Stimulated activated CD4-positive, alpha-beta T cell treated with anti-CD3 and anti-CD28 coated beads, Interleukin-1b, Interleukin-23, amount 100 ng/mL, for 24 hours (primary cell): ENCODE measurements at places on chromosomes 2 and 18.

DNA sequence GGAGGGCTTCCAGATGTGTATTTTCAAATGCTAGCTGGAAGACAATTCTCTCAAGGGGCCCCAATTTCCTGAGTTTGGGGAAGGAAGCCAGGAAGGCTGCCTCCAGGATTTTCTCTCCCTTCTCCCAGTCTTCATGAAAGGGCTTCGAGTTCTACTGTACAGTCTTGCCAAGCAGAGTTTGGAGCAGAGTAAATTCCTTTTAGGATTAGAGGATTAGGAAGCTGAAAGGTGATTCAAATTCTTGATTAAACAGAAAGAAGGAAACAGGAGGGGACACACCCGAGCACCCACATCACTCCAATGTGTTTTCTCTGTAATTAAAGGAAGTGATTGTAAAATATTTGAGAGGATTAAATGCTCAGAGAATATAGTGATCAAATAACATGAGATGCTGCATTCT lies 217.8 kb downstream of the SETBP1 start:
- no peak for DNase-seq

- no peak for DNase-seq
Measured at GRCh38 chr18:60976976-60977375, 356.3 kb upstream of the CDH20 start.

- no peak for DNase-seq
Measured at GRCh38 chr2:207038299-207038698, 99.0 kb downstream of the CPO start.

- no peak for DNase-seq
Measured at GRCh38 chr2:129922571-129923264, 56.7 kb upstream of the RAB6C start.

GRCh38 chr2:21406386-21406785 lies 282.6 kb downstream of the TDRD15 start:
- no peak for DNase-seq

GRCh38 chr2:237309416-237309815 lies 104.5 kb downstream of the COL6A3 start:
- no peak for DNase-seq

DNA sequence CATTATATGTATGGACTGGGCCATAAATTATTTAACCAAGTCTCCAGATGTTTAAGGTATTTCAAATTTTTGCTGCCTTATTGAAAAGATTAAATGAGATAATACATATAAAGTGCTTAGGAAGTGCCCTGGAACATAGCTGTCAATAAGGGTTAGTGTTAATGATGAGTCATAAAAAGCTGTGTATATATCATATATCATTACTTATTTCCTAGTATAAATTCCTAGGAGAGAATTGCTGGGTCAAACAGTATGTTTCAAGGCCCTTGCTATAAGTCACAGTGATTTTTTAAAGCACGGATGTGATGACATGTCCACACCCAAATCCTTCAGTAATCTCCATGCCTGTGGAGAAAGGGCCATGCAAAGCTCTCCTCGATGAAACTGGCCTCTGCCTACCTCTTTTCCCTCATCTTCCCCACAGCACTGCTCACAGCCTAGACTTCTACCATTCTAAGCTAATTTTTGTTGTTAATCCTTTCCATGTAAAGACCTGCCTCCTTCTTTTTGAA lies 8.5 kb downstream of the ZNF2 start:
- DNase-seq, result no peak

GRCh38 chr18:45724601-45725000 lies 620 bp downstream of the SLC14A1 start:
- DNase-seq, result no peak

DNA sequence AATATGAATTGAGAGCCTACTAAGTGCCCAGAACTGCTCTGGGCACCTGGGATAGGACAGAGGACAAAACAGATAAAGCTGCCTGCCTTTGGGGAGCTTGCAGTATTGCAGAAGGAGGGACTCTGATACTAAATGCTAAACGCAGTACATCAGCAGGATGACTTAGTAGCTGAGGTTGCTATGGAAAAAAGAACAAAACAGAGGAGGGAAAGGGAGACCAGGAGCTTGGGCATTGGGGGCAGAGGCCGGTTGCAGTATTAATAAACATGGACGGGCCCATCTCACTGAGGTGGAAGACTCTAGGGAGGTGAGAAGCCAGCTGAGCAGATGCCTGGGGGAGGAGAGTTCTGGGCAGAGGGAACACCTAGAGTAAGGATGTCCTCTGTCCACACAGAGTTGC lies 66.1 kb upstream of the SP3 start:
- no peak for DNase-seq

GRCh38 chr2:201148434-201148990 lies 32.5 kb downstream of the CFLAR start:
- DNase-seq, result no peak

GRCh38 chr2:47002480-47003381 lies 87.1 kb upstream of the MCFD2 start:
- DNase-seq, result no peak

GRCh38 chr2:10389573-10389972 lies 58.6 kb downstream of the ODC1 start:
- no peak for DNase-seq

DNA sequence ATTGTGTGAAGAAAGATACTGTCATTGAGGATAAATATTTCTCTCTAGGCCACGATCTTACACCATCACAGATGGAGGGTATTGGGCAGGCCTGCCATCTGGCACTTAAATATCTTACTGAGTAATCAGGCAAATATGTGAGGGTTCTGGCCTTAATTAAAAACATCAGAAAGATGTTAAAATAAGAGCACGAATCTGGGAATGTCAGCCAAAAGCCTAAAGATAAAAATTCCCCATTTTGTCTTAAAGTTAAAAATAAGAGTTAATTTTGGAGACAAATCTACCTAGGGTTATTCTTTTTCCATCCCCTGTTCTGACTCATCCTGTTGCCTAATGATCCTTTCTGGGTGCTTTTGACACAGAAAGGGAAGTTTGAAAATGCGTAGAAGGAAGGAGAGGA lies 121.0 kb downstream of the SUCLG1 start:
- DNase-seq, result no peak

DNA sequence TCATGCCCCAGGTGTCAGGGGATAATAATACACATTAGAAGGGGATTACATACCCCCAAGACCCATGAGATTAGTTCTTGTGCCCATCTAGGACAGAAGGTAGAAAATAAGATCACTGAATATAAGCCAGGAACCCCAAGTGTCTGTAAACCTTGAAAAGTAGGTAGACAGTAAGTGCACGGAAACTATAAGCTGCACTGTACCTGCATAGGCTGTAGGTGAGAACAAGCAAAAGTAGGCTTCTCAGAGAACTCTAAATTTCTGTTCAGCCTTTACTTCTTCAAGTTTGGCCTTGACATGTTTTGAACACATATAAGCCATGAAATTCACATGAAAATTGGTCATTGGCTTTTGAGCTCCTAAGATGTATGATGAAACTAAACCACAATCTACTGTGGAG lies 113.0 kb upstream of the FSIP2 start:
- no peak for DNase-seq

DNA sequence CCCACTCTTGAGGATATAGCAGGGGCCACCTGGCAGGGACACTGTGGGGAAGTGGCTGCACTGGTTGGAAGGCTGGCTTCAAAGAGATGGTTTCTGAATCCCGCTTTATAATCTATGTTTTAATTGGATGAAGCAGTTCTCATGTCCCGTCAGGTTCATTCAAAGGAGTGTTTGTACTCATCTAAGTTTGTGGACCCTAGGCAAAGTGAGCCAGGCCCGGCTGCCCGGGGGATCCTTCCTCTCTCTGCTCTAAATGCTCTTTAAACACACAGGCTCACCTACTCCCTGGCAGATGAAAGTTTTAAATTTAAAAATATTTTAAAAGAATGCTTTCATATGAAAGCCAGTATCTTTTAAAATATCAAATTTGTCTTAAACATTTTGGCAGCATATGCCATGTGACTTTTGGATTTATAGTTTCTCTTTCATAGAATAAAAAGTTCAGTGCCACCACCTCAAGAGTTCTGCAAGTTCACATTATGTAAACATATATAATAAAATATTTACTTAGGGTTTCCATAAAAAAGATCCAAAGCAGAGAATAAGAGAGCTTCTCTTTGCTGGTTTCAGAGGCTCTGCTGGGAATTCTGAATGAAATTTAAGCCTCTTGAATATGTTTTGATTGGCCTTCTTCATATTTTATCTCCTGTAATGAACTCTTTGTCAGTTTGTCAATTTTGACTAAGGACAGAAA lies 143.5 kb upstream of the ALPP start:
- no peak for DNase-seq

DNA sequence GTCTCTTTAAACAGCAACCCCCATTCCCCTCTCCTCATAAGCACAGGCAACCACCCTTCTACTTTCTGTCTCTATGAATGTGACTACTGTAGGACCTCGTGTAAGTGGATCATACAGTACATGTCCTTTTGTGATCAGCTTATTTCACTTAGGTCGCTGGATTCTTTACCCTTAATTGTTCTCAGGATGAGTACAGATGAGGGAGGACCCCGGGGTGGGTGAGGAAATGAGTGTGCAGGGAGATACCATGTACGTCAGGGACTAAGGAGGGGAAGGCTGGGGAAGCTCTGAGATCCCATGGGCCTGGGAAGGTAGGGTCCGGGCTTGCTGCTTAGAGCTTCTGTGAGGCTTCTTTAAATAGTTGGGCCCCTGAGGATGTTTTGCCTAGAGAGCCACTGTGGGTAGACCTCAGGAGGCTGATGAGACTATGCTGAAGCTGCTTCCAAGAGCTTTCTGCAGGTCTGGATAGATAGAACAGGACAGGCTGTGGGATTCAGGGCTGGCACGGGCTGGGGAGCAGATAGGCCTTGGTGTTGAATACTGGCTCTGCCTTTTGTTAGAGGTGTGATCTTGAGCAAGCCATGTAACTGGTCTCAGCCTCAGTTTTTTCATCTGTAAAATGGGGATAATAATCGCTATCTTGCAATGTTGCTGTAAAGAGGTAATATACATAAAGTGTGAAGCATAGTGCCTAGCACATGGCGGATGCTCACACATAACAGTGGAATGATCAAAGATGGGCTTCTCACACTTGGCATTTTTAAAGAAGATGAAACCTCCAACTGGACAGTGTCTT lies 155.3 kb downstream of the PRKCE start:
- DNase-seq, result no peak

DNA sequence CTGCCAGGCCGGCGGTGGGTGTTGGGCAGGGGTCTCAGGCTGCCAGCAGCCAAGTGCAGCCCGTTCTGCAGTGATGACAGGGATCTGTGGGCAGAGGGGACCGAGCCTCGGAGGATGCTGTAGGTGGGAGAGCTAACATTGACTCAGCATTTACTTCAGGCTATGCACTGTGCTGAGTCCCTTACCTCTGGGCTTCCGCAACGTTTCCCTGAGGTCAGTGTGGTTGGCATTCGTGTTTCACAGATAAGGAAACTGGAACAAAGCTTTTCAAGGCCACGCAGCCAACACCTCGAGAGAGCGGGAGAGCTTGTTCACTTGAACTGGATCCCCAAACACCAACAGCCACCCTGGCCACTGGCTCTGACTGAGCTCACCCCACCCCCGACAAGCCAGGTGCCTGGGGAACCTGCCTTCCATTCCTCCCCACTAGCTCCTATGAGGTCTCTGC lies 839 bp upstream of the GPR148 start:
- no peak for DNase-seq

DNA sequence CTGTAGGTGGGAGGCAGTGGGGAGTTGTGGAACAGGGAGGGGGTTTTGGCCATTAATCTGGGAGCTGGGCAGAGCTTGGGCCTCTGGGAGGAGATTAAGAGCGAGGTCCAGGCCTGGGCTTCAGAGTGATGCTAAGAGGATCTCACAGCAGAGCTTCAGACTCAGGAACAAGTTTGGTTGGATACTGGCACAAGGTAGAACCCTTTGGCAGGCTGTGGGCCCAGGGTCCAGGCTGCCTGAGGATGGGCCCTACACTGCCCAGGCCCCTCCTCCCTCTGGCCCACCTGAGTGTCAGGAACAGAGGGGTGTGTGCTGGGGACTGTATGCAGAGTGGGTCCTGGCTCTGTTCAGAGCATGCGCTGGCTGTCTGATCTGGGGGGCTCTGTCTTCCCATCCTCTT lies 334.9 kb downstream of the CYP26B1 start:
- no peak for DNase-seq

- DNase-seq, result no peak
Measured at GRCh38 chr2:235070063-235070706, 118.4 kb downstream of the SH3BP4 start.
